Endothelial cell (in vitro differentiated cells): ENCODE measurements at places on chromosomes 2 and 18.

GRCh38 chr2:181389524-181389923 lies 67.7 kb upstream of the ITGA4 start:
- DNase-seq = no peak

DNA sequence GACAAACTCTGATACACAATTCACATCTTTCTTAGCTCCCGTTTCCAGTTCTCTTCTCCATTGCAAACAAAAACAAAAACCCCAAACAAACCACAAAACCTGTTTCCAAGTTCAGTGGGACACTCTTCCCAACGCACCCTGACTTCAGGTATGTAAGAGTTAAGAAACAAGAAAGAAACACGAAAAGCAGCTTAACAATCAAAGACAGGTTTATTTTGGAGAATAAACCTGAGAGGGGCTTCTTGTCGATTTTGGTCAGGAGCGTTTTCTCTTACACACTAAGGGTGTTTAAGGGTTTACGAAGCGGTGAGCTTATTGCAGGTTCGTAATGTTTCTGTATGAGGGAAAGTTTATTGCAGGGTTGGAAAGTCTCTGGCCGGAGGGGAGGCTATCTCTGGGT lies 905 bp upstream of the ATG16L1 start:
- no peak for DNase-seq

DNA sequence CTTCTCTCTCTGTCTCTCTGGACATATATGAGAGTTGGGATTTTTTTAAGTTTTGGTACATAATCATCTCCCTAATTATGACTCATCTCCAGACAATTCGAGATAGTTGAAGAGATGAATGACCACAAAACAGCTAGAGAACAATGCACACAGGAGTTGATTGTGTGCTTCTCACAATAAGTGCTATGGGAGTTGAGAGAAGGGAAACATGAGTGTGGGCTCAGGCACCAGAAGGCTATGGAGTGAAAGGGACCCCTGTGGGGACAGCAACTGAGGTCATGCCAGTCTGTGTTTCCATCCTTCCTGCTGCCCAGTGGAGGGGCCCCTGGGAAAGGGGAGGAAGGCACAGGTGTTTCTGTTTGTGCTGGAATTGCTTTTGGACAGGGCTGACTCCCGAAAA lies 6.5 kb upstream of the YWHAQ start:
- DNase-seq = no peak

GRCh38 chr2:231563378-231563961 lies 29.2 kb upstream of the TEX44 start:
- DNase-seq = peak; percentile 56

GRCh38 chr2:223642506-223642905 lies 40.3 kb upstream of the SCG2 start:
- DNase-seq = no peak

GRCh38 chr2:221911890-221912289 lies 339.8 kb upstream of the EPHA4 start:
- DNase-seq = no peak

- DNase-seq = no peak
Observed at GRCh38 chr2:175576270-175576669, 394.8 kb upstream of the ATP5MC3 start.

DNA sequence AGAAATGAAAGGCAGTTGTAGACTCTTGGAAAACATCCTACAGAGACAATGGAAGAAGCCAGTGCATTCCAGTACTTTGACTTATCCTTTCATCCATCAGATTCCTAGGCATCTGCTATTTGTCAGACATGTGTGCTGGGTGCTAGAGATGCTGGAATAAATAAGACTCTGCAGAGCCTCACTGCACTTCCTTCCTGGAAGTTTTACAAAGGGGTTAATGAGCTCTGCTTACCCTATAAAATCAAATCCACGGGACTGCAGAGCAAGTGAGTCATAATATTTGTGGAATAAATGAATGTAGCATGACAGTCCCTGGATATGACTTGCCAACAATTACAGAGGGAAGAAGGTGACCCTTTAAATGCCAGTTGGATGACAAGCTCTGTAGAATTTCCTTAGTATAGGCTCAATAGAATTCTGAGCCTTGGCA lies 52.7 kb upstream of the NPAS2 start:
- DNase-seq = no peak

- DNase-seq = no peak
Observed at GRCh38 chr2:221818616-221819320, 246.7 kb upstream of the EPHA4 start.

GRCh38 chr2:183519371-183520056 lies 395.3 kb downstream of the NUP35 start:
- DNase-seq = no peak

DNA sequence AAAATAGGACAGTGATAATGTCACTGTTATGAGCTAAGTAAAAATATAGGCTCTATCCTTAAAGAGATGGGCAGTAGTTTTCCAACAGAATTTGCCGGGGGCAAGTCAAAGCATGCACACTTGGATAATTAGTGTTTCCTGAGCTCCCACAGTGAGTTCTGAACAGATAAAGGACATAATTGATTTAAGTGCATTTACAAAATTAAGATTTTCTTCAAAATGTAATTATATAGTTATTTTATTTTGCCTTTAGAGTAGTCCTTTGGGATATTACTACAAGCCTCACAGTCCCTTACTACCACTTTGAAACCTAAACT lies 107.6 kb downstream of the RAPGEF4 start:
- no peak for DNase-seq

DNA sequence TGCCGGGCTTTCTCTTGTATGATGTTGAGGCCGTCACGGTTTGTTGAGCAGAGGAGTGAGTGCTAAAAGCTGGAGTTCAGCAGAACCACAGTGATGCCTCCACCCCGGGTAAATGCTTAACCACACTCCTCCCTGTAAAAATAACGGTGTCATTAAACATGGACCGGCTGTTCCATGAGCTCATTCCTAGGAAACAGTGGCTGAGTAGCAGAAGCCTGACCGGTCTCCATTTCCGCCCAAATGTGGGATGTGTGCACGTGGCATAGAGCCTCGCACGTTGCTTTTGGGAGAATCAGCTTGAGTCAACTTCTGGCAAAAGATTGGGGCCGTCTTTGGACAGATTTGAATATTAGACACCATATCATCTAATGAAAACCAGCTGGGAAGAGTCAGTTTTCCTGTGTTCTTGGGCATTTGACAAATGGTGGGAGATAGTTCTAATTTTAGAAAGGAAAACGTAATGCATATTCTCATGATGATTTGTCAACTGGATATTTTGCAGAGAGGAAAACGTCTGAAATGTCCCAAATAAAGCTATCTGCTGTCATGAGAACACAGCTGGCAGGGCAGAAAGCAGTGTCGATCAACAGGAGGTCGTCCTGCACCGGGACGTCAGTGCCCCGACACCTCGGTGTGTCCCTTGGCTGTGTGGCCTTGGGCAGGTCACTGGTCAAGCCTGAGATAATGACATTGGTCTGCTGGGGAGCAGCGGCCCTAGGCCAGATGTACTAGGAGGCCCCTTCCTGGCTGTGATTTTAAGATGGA lies 42.4 kb downstream of the LRRFIP1 start:
- DNase-seq = no peak

GRCh38 chr2:240569523-240569997 lies 1.3 kb downstream of the RNPEPL1 start:
- no peak for DNase-seq

DNA sequence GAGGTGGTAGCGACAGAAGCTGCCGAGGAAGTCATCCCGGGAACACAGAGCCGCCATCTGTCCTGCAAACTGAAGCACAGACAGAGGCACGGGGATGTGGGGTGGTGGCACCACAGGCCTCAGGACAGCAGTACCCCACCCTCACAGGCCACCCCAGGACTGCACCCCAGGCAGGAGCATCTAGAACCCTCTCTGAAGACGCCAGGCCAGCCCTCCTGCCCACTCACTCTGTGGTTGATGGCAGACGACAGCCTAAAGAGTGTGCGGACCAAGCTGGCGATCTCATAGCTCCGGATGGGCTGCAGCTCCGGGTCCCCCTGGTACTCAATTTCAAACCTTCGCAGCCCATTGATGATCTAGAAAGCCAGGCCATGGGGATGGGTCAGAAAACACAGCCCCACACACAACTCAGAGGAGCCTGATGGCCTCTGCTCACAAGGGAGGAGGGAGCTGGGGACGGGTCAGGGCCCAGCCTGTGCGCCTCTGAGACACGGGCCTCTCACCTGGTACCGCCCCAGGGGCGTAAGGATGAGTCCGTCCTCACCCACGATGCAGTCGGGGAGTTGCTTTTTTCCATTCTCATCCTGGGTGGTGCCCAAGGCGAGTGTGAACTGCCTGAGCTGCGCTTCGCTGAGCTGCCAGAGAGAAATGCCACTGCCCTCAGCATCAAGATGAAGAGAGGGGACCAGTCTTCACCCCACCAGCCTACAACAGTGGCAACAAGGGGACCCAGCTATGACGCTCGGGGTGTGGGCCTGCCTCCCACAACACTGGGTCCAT lies 8.1 kb upstream of the CCDC74B start:
- DNase-seq = no peak

- DNase-seq = no peak
Observed at GRCh38 chr2:24682304-24682703, 110.9 kb downstream of the PTRHD1 start.

DNA sequence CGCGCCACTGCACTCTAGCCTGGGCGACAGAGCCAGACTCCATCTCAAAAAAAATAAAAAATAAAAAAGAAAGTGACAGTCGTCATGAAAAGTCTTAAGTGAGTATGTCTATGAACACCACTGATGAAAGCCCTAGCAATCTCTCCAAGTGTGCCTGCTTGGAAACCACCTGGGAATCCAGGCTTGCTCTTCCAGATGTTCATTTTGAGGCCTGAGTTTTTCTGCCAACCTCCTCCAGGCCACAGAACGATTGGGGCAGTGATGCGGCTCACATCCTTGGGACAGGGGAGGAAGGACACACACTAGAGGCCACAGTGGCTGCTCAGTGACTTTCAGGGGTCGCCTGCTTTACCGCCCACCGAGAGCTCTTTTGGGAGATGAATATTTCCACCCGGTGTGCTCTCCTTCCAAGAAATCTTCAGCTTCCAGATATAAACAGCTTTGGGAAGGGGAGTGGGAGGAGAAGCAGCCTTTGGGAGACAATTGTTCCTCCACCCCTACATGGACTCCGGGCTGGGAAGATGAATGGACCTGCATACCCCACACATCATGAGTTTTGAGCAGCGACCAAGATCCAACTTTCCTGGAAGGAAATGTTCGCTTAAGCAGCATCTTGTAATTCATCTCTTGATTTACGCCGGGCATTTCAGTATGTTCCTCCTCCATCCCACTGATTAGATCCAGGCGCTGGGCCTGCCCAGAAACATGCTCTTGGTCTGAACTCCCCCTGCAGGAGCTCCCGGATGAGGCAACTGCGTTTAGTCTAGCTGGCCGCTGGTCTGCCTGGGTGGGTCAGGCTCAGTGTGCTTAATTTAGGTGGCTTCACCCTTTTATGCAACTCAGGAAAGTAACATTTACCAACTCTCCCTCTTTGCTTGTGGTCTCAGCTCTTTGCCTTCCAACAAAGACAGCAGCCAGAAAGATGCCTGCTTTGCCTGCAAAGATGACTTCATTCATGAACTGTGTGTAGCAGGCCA lies 6.2 kb upstream of the ARMC9 start:
- peak; percentile 71 for DNase-seq

GRCh38 chr2:216616083-216616678 lies 17.0 kb upstream of the IGFBP2 start:
- no peak for DNase-seq

DNA sequence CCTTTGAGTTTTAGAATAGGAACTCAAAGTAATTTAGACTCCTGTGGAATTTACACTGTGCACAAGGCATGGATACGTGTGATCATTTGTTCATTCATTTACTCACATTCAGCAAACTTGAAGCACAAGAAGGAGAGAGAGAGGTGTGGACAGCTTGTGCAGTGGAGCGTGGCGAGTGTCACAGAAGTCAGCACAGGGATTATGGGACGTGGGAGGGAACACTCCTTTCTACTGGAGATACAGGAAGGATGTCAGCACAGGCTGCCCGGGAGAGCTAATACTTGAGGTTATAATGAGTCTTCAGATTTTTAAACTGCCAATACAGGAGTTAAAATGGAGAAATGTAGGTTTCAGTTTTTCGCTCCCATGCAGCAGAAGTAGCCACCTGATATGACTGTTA lies 7.0 kb downstream of the FAM228A start:
- DNase-seq = no peak
